ENCODE measurements at places on chromosomes 1 and 21. TPM values are rescaled to one million over a fixed set of nuclear protein-coding genes. Genes with fewer than 3 reads are reported as not detected.

The AMY1B gene
- not detected for total RNA-seq

The CA6 gene
- not detected for total RNA-seq

- DNase-seq, result no peak
Observed at GRCh38 chr21:15249285-15249993, 184.6 kb upstream of the NRIP1 start.

The SPATA21 gene
- not detected for total RNA-seq

GRCh38 chr1:102776071-102776470 is 332.3 kb downstream of the COL11A1 start:
- DNase-seq, result peak; percentile 69

The LIPI gene
- not detected for total RNA-seq

GRCh38 chr1:216221260-216221700 is 202.0 kb downstream of the USH2A start:
- DNase-seq, result peak; percentile 89

The RUNX3 gene
- 0.12 TPM for total RNA-seq

DNA sequence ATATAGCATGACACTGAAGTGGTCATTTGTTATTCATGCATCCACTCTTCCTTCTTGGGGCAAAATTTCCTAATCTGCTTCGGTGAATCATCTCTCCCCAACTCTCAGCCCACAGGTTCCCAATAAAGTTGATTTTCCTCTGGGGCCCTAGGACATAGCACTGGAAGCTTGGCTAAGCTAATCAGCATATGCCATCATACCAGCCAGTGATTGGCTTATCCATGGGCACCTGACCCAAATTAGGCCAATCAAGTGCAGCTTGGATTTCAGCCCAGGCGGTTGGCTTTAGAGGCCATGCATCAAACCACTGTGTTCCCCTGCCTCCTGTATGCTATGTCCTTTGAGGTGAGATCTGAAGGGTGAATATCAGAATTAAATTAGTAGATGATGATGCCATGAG is 58.9 kb downstream of the C1orf94 start:
- DNase-seq, result no peak

GRCh38 chr1:91779548-91780021 is 106.4 kb downstream of the TGFBR3 start:
- DNase-seq, result no peak

GRCh38 chr1:8396786-8397406 is 79.0 kb downstream of the SLC45A1 start:
- DNase-seq, result no peak

The NUDT4B gene
- total RNA-seq, result 7.5 TPM

GRCh38 chr1:115330480-115331013 is 7.5 kb downstream of the NGF start:
- no peak for DNase-seq

The LCE1A gene
- total RNA-seq, result not detected

- DNase-seq, result no peak
Observed at GRCh38 chr1:238488401-238488800, 597.7 kb upstream of the ZP4 start.

The S100A9 gene
- not detected for total RNA-seq

DNA sequence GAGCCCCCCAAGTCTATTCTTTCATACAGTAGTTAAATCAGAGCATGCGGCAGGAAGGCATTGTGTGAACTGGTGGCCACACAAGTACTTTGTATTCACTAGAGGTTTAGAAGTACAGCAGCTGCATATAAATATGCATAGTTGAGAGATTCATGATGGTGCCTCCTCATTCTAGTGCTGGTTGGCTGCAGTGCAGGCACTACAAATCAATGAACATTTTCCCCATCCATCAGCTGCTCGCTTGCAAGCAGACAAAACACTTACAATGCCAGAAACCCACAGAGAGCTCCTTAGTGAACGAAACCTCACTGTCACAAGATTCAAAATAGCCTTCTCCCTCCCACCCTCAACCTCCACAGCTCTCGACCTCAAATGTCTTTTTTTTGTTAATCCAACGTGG is 726.2 kb downstream of the USP25 start:
- peak; percentile 4 for DNase-seq

The MROH7 gene
- total RNA-seq, result not detected

The USH2A gene
- total RNA-seq, result under 0.01 TPM
